Astrocyte of the spinal cord (primary cell): ENCODE measurements at places on chromosomes 1 and 21.

- DNase-seq = no peak
Observed at GRCh38 chr1:30589083-30589482, 134.3 kb downstream of the MATN1 start.

GRCh38 chr1:232511172-232511571, 118.8 kb downstream of the SIPA1L2 start:
- DNase-seq = no peak

GRCh38 chr1:201511941-201512539, 5.1 kb upstream of the CSRP1 start:
- DNase-seq = peak; percentile 21

GRCh38 chr1:220370041-220370700, 97.9 kb upstream of the RAB3GAP2 start:
- DNase-seq = peak; percentile 61

DNA sequence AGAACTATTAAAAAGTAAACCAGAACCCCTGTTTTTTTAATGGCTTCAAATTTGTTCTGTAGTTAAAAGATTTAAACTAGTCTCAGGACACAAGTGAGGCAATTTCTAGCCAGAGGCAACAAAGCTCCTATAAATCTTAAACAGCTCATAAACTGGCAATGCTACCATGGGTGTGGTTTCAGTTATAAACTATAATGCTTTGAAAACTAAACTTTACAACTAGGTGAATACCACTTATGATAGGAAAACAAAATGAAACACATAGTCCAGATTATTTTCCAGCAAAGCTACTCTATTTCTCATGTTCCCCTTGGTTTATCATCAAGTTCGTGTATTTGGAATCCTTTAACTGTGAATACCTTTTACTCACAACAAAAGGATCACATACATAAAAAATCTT, 282.5 kb downstream of the VAV3 start:
- DNase-seq = no peak

DNA sequence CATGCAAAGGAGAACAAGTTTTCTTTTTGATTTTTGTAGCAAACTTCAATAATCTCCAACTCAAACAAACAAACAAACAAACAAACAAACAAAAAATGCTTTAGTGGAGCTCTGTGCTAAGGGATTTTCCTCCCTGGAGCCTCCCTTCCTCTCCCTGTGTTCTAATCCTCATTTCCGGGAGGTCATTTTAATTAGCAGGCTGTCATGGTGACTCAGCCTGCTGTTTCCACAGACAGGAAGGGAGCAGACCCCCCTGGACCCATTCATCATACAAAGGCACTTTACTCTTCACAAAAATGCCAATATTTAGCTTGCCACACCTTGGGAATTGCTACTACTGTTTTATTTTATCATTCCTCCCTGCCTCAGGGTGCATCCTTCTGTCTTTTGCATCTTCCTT, 61.0 kb upstream of the SPATA6 start:
- DNase-seq = no peak
